ENCODE measurements at places on chromosomes 16 and 17.
A peak's percentile ranks its signal among the peaks of the same experiment; 100 is the strongest.

GRCh38 chr16:31229501-31229900 is 12.6 kb upstream of the PYDC1 start:
- no peak for DNase-seq

- DNase-seq = no peak
Measured at GRCh38 chr16:57955572-57956188, 15.2 kb downstream of the CNGB1 start.

GRCh38 chr16:20203272-20203671 is 124.0 kb downstream of the GP2 start:
- no peak for DNase-seq

DNA sequence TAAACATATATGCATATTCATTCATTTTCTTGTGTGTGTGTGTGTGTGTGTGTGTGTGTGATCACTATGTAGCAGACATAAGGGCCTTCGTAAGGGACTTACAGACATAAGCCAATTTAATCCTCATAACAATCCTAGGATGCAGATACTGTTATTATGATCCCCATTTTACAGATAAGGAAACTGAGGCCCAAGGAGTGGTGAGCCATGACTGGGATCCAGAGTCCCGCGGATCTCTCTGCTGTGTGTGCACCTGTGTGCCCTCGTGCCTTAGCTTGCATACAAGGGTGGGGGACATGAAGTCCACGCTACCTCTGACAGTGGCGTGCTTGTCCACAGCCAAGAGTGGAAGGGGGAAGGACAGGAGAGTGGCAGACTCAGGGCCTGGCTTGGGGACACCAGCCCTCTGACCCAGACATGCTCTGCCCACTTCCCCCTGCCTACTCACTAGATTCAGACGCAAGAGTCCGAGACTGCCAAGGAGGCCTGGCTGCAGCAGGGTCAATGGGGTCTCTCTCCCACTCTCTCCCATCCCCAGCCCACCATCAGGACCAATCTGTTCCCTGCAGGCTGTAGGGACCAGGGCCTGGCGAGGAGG is 9.8 kb upstream of the SMTNL2 start:
- no peak for DNase-seq

GRCh38 chr17:8785547-8786413 is 13.4 kb downstream of the MFSD6L start:
- DNase-seq = peak; percentile 17

- no peak for DNase-seq
Measured at GRCh38 chr16:4601036-4601863, 13.4 kb downstream of the UBALD1 start.

DNA sequence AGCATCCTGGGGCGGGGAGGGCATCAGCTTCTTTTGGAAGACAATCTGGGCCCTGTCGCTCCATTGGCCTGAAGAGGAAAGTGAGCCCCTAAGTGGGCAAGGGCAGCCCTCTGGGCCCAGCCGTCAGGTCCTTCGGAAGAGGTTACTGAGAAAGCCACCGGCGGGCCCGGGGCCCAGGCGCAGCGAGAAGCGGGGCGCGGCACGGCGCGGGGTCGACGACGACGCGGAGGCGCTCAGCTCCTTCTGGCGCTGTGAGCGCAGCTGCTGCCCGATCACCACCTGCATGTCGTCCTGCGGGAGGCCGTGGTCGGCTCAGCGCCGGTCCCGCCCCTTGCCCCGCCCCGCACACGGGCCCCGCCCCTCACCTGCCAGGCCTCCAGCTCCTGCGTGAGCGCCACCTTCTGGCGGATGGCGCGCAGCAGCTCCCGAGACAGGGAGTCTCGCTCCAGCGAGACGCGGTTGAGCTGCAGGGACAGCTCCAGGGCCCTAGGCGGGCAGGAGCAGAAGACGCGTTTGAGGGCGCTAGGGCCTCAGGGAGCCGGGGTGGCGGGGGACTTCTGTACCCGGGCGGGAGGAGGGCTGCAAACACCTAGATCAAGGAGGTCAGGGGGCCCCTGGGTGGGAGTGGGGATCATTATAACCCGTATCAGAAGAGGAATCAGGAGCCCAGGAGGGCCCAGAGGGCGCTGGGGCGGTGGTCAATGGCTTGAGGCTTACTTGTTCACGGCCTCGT is 4.3 kb downstream of the THOC6 start:
- peak; percentile 77 for DNase-seq

DNA sequence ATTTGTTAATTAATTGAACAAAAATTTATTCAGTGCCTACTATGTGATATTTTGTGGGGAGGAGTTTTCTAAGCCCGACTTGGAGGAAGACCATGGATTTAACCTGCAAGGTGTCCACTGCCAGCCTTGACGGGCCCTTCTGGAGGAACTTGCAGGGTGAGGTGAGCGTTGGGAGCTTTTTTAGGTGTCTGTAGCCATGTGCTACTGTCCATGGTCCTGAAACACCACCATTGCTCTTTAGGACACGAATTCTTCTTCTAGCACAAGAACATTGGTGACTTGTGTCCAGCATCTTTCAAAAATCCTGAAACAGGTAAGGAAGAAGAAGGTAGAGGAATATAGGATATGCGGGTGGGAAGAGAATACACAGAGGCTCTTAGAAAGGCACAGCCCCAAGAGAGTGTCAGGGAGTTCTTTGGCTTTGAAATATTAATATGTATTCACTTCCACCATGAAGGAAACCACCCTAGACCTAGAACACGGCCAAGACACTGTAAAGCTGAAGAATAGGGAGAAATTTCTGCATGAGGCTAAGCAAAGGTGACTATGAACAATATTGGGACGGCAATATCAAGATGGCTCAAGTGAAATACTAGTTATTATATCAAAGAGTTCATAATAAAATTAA is 27.9 kb upstream of the OR4D1 start:
- DNase-seq = no peak

- no peak for DNase-seq
Measured at GRCh38 chr17:42333053-42333452, 44.8 kb downstream of the STAT5A start.

DNA sequence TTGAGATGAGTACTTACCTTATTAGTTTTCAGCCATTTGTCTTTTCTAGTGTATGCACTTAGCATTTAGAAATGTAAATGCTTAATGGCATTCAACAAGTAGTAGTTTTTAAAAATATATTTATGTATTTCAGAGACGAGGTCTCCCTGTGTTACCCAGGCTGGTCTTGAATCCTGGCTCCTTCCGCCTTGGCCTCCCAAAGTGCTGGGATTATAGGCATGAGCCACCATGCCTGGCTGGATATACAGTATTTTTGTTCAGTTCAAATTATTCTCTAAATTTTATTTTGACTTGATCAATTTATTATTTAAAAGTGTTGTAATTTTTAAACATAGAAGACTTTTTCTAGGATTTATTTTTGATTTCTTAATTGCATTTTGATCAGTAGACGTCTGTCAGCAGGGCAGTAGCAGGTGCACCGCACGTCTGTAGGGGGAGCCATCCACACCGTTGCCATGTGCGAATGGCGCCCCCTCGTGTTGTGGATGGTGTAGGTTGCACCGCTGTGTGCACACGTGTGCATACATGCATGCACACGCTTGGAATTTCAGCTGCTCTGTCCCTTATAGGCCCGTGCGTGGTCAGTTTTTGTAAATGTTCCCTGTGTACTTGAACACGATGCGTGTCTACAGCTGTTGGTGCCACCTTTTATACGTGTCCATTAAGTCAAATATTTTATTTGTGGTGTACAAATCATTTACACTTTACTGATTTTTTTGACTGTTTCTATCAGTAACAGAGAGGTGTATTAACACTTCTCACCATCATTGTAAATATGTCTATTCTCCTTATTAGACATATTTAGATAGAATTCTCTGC is 30.6 kb downstream of the RPTOR start:
- peak; percentile 87 for DNase-seq

- no peak for DNase-seq
Measured at GRCh38 chr17:61456688-61457225, 4.5 kb downstream of the TBX4 start.

DNA sequence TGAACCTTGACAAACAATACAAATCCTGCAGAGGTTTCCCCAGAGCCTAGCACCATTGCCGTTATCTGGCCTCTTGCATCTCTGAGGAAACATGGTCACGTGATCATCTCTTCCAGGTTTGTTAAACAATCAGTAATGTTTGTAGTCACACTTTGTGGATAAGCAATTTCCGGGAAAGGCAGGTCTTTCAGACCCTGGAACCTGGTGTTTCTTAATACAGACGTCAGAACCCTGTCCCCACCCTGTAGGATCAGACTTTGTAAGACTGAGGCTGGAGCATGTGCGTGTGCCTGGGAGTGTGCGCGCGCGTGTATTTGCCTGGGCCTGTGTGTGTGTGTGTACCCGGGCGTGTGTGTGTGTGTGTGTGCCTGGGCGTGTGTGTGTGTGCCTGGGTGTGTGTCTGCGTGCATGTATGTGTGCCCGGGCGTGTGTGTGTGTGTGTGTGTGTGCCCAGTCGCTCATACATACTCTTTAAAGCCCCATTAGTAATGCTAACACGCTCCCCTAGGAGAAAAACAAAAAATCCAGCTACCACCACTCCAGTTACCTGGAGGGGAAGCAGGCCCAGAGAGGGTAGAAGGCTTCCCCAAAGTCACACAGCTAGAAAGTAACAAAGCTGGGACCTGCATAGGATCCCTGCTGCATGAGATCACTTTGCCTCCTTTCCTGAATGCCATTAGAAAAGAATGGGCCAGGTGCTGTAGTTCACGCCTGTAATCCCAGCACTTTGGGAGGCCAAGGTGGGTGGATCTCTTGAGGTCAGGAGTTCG is 5.3 kb downstream of the CTNS start:
- DNase-seq = no peak

- DNase-seq = no peak
Measured at GRCh38 chr16:75267631-75268264, 16.3 kb upstream of the BCAR1 start.

DNA sequence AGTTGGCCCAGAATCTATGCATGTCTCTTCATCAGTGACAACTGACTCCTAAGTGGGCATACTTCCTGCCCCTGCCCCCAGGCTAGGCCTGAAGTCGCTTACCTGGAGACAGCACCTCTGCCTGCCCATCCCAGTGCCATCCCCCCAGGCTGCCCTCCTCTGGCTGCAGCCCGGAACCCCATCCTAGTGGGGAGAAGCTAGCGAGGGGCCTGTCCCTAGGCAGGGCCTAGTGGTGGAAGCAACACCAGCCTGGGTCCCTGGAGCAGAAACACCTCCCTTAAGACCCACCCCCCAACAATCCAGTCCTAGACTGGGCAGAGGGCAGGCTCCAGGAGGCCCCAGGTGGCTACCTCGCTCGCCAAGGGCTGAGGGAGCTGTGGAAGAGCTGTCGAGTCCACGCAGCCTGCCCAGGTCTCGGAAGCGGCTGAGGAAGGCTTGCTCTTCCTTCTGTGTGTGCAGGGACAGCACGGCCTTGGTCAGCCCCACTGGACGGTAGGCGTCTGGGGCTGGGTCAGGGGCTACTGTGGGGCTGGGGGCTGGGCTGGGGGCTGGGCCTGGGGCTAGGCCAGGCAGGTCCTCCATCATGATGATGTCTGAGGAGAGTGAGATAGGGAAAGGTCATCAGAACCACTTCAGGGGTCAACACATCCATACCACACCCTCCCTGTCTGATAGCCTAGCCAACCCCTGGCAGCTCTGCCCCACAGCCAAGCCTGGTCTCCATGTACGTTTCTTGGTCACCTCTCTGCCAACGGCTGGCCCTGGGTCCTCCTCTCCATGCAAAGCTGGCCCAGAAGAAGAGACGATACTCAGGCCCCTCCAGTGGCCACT is 7.6 kb downstream of the PER1 start:
- no peak for DNase-seq

DNA sequence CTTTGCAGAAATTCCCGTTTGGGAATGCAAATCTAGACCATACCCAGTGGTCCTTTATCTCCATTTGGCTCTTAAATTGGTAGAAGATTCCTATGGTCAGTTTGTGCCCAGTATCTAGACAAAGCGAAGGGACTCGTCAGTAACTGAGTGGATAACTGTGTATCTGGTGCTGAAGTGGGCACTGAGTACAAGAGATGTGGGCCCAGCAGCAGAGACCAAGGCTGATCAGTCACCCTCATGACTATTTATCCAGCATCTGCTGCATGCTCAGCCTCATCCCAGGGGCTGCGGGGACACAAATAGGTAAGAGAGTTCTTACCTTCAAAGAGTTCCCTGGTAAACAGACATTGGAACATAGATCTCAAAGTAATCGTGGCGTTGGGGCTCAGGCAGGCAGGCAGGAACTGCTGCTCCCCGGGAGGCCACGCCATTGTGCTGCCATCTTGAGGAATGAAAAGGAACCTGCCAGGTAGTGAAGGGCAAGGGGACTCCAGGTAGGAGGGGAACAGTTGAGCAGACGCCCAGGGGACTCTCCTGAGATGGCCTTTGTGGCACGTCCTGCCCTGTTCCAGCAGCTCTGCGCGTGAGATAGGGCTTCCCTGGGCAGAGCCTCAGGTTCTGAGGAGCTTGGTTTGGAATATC is 10.3 kb downstream of the NT5M start:
- peak; percentile 40 for DNase-seq

GRCh38 chr16:64952177-64952576 is 169.7 kb downstream of the CDH11 start:
- DNase-seq = no peak

- DNase-seq = no peak
Measured at GRCh38 chr17:19327031-19327783, 35.3 kb downstream of the B9D1 start.

DNA sequence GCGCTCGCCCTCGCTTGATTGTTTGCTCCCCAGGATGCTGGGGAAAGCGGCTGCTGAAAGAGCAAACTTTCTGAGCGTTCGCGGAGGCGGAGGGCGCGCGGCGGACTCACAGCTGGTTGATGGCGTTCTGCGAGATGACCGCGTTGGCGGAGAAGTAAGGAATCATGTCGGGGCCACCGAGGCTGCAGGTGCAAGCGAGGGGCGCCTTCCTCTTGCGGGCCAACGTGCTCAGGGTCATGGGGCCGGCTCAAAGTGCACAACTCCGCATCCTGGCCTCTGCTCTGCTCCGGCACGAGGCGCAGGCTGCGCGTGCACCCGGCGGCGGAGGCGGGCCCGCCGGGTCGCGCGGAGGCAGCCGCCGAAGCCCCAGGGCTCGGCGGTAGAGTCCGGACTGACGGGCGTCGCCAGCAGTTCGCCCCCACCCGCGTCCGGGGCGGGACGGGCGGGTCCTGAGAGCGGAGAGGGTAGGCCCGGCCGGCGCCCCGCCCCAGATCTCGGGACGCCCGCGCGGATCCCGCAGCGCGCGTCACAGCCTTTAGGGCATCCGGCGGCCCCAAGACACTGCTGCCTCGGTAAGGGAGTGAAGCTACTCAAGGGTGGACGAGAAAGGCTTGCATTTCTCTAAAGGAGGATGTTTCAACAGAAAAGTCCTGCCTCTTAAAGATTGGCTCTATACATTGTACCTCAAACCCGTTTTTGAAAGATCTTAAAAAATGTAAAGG is 138.5 kb upstream of the CORO6 start:
- peak; percentile 81 for DNase-seq

GRCh38 chr17:68603027-68603426 is 1.9 kb upstream of the FAM20A start:
- DNase-seq = no peak

- no peak for DNase-seq
Measured at GRCh38 chr17:77618173-77618572, 340.3 kb upstream of the TNRC6C start.

- no peak for DNase-seq
Measured at GRCh38 chr16:58338205-58338604, 43.4 kb upstream of the PRSS54 start.

- no peak for DNase-seq
Measured at GRCh38 chr16:51151961-51152663, 1.0 kb upstream of the SALL1 start.

GRCh38 chr17:78717431-78717980 is 64.6 kb downstream of the CYTH1 start:
- DNase-seq = no peak

Measured in activated naive CD8-positive, alpha-beta T cell treated with anti-CD3 and anti-CD28 coated beads, Interleukin-2, amount 50 U/mL, for 16 hours (primary cell).